Activated CD4-positive, alpha-beta T cell treated with anti-CD3 and anti-CD28 coated beads, Interleukin-2, amount 50 U/mL, for 1 hour (primary cell): ENCODE measurements at places on chromosomes 2 and 18.

DNA sequence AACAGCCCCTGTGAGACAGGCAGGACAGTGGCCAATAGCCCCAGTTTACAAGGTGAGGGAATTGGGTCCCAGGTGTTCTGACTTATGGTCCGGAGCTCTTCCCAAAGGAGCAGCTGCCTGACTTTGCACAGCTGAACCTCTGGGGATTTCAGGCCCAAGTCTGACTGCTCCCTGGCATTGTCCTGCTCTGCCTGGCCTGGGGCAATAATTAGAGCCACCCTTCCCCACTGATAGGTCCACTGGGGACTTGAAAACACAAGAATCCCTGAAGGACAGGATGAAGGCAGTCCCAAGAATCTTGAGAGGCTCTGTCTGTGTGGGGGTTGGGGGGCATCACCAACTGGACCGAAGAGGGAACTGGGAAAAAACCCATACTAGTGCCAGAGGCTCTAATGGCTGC is 3.7 kb upstream of the FEV start:
- no peak for DNase-seq

- DNase-seq = no peak
Measured at GRCh38 chr2:135960656-135961551, 24.5 kb downstream of the DARS1 start.

GRCh38 chr2:237977380-237977779 is 10.6 kb downstream of the UBE2F start:
- DNase-seq = no peak

DNA sequence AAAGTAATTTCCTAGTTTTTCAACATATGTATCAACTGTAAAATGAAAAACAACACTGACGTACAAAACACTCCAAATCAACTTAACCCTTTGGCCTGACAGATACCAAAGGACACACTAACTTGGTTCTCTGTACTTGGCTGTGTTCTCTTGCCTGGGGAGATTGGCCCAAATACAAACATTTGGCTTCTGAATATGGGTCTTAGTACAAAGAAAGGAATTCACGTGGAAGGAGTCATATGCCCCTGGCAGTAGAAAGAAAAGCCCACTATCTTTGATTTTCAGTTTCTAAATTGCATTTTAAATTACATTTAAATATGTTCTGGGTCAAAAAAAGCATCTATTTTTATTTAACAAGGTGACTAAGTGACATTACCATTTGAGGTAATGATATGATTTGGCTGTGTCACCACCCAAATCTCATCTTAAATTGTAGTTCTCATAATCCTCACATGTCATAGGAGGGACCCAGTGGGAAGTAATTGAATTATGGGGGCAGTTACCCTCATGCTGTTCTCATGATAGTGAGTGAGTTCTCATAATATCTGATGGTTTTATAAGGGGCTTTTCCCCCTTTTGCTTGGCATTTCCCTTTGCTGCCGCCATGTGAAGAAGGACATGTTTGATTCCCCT is 153.6 kb upstream of the CCDC195 start:
- DNase-seq = no peak

GRCh38 chr18:52826994-52827393 is 487.0 kb downstream of the DCC start:
- DNase-seq = no peak

- DNase-seq = no peak
Measured at GRCh38 chr18:80104364-80104779, 4.7 kb upstream of the ADNP2 start.

DNA sequence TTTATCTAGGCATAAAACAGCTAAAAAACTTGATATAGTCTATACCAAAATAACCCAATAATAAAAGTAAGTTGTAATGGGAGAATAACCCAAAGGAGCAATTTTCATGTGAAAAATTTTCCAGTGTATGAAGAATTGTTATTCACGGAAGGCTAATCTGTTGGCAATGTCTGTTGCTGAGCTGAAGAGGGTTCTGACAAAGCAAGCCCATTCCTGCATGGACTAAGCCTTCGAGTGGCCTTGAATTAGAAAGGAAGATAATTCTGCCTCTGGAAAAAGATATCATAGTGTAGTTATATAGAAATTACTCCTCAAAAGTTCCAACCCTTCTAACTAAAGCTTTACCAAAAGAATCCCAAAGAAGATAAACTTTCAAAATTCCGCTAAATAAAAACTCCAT is 101.5 kb downstream of the MAP2 start:
- DNase-seq = no peak

GRCh38 chr2:55057474-55057873 is 7.2 kb upstream of the RTN4 start:
- DNase-seq = no peak

DNA sequence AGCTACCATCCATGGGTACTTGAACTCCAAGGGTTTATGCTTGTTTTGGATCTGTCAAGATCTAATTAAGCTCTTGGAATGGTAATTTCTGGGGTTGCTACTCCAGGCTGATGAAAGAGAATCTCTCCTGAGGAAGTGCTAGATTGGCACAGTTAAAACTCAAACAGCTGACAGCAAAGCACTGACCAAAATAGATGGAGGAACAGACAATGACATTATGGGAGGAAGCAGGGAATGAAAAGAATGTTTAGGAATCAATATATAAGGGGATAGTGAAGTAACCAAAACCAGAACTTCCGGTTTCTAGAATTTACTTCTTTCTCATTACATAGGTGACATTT is 6.3 kb downstream of the THUMPD2 start:
- DNase-seq = no peak

- no peak for DNase-seq
Measured at GRCh38 chr2:206201075-206201848, 41.6 kb downstream of the EEF1B2 start.

GRCh38 chr18:48455555-48456478 is 46.6 kb upstream of the ZBTB7C start:
- peak; percentile 54 for DNase-seq

DNA sequence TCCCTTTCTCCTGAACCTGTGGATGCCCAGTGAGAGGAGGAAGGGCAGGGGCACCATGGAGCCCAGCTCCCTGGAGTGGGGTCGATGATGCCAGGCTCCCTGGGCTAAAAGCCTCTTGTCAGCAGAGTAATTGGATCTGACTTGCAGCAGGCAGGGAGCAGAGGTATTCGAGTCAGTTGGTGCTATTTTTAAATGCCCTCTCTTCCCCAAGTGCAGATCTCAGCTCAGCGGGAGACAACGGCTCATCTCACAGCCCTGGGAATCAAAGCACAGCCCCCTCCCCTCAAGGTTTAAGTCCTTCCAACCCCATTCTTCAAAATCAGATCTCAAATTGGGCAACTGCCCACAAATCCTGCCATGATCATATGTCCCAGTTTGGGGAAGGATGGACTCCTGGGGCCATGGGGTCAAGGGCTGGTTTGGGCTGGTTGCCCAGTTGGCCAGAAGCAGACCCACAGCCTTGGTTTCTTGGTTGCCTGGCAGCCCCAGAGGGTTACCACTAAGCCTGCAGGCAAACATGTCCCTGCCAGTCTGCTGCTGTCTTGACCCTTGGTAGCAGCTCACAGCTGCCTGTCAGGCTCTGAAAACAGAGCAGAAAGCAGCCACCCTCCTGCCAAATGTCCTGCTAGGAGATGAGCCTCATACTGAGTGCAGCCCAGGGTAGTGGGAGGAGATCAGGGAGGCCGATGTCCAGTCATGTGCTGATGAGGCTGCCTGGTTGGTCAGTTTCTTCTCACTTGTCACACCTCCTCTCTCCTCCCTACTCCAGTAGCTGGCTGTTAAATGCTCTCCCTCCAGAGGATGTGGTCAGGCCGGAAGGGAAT is 244.9 kb downstream of the LOXHD1 start:
- DNase-seq = no peak

- no peak for DNase-seq
Measured at GRCh38 chr2:220949466-220949865, 622.6 kb downstream of the EPHA4 start.

- DNase-seq = no peak
Measured at GRCh38 chr18:57518533-57518932, 68.0 kb downstream of the FECH start.

- no peak for DNase-seq
Measured at GRCh38 chr2:99771681-99772333, 282.0 kb upstream of the REV1 start.

- no peak for DNase-seq
Measured at GRCh38 chr2:172759441-172759840, 23.8 kb downstream of the RAPGEF4 start.
